GM03348 (cell line): ENCODE measurements at places on chromosomes 16 and 17.

DNA sequence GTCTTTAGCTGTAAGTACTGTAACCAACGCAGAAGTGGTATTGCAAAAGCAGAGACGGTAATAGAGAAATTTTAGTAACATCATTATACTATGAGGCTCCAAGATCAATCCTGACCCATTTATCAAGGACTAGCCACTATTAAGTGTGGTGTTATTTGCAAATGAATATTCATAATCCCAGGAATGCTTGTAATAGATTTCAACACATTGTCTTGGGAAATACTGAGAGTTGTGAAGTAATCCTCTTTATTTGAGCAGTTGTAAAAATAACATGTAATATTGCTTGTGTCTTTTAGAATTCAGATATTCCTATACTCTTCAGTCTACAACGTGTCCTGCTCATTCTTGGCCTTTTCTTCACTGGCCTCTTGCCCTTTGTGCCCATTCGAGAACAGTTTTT, 46.4 kb downstream of the GDPD1 start:
- peak; percentile 34 for DNase-seq

GRCh38 chr16:23435500-23435899, 17.5 kb downstream of the COG7 start:
- peak; percentile 58 for DNase-seq

GRCh38 chr16:85601730-85602401, 11.3 kb upstream of the GSE1 start:
- no peak for DNase-seq

- no peak for DNase-seq
These were observed 1.6 kb upstream of the KCNJ12 start for GRCh38 chr17:21374441-21375161.

DNA sequence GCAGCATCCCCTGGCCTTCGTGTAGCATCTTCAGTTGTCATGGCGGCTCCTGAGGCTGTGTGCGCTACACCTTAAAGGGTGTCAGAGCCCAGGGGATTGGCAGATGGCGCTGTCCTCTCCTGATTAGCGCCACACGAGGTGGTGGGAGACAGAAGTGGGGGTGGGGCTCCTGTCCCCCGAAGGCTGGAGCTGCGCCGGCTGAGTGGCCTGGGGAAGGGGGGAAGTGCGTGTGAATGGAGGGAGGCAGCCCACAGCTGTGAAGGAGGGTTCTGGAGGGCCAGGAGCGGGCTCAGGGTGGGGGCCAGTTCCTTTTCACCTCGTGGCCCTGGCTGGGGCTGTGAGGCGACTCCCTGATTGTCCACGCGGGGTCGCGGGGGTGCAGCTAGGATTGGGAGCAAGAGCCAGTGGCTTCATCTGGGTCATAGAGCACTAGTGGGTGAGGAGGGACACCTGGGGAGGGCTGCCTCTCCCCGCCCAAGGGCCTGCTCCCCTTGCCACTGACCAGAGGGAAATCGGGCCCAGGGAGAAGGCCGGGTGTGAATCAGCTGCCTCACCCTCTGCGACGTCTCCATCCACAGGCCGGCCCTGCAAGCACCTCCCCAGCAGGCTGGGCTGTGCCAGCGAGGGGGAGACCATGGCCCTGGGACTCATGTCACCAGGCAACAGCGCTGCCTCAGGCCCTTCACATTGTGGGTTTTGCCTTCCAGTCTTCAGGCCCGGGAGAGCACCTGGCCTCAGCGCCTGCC, 14.1 kb downstream of the BAHCC1 start:
- no peak for DNase-seq

- no peak for DNase-seq
These were observed 1.8 kb downstream of the PIK3R5 start for GRCh38 chr17:8963647-8964258.

- no peak for DNase-seq
These were observed 11.3 kb upstream of the RPL13 start for GRCh38 chr16:89549007-89549700.
